Stimulated activated naive CD8-positive, alpha-beta T cell treated with anti-CD3 and anti-CD28 coated beads, Interleukin-15, amount 100 ng/mL, for 72 hours (primary cell): ENCODE measurements at places on chromosomes 7 and 10.

DNA sequence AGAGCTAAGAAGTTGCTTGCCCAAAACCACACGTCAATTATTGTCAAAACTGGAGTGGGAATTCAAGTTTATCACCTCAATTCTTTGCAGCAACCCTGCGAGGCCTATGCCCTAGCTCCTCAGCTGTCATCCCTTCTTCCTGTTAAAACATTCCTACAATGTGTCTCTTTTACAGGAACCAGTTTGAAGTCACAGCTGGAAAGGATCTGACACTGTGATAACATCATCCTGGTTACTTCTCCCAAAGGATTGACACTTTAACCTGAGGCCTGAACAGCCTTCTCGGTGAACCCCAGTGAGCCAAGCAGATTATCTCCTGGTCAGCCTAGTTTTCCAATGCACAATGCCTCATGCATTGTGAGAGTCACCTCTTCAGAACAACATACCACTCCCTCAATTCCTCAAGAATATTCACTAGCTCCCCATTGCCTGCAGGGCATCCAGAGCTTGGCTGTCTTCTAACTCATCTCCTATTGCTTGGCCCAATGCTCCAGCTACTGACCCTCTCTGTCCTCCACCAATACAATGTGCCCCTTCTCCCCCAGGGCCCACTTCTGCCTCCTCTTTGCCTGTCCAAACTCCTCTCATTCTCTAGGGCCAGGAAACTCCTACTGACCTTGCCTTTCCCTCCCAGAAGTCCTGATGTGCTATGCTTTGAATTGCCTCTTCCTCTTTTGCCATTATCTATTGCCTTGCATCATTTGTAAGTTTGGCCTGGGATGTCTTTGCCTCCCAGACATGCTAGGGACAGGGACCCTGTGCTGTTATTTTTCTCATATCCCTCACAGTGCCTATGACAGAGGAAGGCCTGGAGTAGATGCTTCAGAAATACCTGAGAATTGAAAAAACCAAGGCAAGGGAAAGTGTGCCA lies 10.4 kb upstream of the DLG5 start:
- DNase-seq: no peak

- no peak for DNase-seq
These were observed 98.8 kb downstream of the SDK1 start for GRCh38 chr7:3399858-3400257.

DNA sequence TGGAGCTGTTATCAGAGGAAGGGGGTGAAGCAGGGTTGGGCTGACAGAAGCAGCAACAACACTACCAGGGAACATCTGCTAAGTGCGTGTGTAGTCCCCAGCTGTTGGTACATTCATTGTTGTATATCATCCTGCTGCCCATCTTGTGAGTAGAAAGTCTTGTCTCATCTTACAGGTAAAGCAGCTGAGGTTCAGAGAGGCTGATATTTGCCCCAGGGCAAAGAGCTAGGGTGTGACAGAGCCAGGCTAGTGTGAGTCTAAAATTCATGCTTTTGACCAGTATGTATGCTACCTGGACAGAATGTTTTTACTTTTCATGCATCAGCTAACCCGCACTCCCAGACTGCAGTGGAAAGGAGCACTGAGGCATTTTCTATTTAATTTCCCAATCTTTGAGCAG lies 221.6 kb downstream of the STK31 start:
- no peak for DNase-seq

DNA sequence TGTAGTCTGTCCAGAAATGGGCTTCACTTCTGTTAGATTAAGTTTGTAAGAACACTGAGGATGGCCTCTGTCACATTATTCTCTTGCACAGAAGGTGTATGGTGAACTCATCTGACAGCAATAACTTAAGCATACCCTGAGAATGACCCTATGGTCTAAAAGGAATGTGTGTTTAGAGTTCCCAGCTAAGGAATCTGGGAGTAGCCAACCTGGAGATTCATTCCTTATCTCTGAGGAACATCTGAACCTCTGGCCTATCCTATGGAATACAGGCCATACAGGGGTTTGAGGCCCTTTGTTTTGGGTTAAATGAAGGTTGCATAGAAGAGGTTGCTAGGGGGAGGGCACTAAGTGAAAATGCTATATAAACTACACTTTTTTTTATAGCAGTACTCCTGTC lies 41.4 kb downstream of the LAMB4 start:
- DNase-seq: no peak

GRCh38 chr7:52652621-52653020 lies 382.8 kb upstream of the POM121L12 start:
- no peak for DNase-seq

GRCh38 chr7:49001610-49002033 lies 77.3 kb downstream of the CDC14C start:
- DNase-seq: peak; percentile 23

DNA sequence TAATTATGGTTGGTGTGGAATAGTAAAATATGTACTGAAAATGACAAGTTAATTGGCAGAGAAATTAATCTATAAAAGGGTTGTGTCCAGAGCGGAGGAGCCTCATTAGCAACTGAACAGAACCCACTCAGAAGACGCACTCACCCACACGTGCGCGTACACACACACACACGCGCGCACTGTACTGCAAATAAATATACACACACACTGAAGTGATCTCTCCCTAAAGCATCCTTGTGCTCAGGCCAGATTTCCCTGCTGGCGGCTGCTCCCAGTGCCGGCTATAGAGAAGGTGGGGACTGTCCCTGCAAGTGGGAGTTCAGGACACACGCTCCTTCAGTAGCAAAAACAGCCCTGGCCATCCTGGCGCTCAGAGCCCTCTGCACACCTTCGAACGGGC lies 85.2 kb downstream of the CHST15 start:
- no peak for DNase-seq

DNA sequence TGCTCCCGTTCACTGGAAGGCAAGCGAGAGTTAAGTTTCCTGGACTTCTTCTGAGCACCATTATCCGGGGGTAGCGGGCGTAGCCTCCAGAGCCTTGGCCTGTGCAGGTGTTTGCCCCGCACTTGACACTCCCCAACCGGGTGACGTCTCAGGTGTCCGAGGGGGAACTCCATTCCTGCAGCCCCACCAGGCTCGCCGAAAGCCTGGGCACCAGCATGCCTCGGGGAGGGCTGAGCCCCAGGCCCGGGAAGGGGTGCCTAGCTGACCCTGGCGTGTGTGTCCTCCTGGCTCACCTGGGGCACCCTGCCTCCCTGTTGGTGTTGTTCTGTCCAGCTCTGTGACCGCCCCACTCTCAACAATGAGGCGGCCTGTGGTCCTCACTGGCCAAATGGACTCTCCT lies 109.4 kb upstream of the GPR26 start:
- DNase-seq: no peak

- no peak for DNase-seq
These were observed 22.9 kb downstream of the STRIP2 start for GRCh38 chr7:129457101-129457500.

GRCh38 chr7:131721660-131722059 lies 165.2 kb upstream of the PODXL start:
- no peak for DNase-seq

- DNase-seq: no peak
These were observed 209.6 kb downstream of the KIAA1217 start for GRCh38 chr10:24418532-24418931.

GRCh38 chr7:154427533-154427932 lies 375.3 kb downstream of the DPP6 start:
- DNase-seq: no peak

DNA sequence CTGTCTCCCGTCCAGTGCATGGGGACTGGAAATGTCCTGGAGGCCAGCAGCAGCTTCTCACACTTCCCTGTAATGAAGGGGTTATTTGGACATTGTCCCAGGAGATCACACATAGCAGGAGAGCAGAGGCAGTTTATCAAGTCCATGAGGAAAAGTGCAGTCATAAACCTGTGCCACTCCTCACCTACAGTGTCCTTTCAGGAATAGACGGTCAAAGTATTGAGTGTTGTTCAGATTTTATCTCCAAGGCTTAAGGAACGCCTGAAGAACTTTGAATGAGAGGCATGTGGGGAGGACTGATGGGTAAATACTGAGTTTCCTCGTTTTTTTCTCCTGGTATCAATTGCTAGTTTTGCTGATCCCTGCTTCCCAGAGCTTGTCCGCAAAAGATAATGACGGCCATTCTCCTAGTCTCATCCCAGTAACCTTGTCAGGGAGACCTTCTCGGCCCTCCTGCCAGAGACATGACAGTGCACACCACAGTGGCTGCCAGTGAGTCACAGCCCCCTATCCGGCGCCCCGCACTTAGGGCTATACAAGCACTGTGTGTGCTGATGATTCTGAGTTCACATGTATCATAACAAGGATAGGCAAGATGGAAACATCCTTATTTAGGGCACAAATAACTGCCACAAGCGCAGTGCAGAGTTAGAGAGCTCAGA lies 495.5 kb upstream of the MGMT start:
- DNase-seq: no peak

GRCh38 chr7:17640730-17641377 lies 299.4 kb downstream of the SNX13 start:
- DNase-seq: no peak

- DNase-seq: no peak
These were observed 675.5 kb downstream of the PARD3 start for GRCh38 chr10:34139559-34139958.

- DNase-seq: no peak
These were observed 79.0 kb upstream of the SP8 start for GRCh38 chr7:20865684-20866083.

GRCh38 chr10:3270577-3271316 lies 98.2 kb upstream of the PITRM1 start:
- no peak for DNase-seq

DNA sequence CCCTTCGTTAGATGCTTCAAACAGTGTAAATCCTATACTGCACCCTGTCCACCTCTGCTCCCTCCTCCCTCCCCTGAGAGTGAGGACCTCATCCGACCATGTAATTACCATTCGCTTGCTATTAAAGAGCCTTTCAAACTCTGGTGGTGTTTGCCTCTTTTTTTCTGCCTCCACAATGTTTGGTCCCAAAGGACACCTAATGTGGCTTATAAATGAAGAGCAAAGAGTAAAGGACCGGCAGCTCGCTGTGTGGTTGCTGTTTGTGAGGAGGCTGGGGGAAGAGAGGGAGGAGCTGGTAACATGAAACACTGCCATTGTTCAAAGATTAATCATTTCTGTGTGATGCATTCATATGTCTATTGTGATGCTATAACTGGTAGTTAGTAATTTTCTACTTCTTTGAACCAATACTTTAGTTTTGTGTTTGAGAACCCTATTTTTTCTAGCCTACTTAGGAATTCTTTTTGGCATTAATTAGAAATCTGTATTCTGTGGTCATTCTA lies 27.9 kb downstream of the MTURN start:
- no peak for DNase-seq

DNA sequence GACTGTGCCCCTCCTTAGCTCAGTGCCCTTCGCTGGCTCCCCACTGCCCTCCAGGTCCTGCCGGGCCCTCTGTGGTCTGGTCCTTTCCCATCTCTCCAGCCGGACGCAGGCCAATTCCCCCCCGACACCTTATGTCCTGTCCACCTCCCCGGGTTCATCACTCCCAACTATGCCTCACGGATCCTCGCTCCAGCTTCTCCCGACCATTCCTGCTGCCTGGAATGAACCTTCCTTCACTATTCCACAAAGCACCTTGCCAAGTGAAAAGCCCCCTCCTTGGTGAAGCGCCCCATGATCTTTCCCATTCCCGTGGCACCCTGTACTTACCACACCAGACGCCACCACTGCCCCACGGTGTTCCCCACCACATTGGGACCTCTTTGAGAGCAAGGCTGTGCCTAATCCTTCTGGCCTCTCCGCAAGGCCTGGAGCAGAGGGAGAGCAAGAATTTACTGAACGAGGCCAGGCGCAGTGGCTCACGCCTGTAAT lies 47.2 kb downstream of the TMEM270 start:
- DNase-seq: no peak

DNA sequence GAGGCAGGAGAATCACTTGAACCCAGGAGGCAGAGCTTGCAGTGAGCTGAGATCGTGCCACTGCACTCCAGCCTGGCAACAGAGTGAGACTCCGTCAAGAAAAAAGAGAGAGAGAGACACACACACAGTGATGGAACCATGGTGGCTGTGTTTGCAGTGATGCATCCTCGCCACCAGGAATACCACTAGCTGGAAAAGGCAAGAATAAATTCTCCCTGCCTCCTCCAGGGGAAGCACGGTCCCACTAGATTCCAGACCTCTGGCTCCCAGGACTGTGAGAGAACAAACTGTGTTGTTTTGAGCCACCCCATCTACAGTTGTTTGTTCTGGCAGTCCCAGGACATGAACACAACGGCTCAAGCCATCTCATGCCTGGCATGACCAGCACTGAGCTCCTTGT lies 320.3 kb upstream of the FOXK1 start:
- DNase-seq: no peak

DNA sequence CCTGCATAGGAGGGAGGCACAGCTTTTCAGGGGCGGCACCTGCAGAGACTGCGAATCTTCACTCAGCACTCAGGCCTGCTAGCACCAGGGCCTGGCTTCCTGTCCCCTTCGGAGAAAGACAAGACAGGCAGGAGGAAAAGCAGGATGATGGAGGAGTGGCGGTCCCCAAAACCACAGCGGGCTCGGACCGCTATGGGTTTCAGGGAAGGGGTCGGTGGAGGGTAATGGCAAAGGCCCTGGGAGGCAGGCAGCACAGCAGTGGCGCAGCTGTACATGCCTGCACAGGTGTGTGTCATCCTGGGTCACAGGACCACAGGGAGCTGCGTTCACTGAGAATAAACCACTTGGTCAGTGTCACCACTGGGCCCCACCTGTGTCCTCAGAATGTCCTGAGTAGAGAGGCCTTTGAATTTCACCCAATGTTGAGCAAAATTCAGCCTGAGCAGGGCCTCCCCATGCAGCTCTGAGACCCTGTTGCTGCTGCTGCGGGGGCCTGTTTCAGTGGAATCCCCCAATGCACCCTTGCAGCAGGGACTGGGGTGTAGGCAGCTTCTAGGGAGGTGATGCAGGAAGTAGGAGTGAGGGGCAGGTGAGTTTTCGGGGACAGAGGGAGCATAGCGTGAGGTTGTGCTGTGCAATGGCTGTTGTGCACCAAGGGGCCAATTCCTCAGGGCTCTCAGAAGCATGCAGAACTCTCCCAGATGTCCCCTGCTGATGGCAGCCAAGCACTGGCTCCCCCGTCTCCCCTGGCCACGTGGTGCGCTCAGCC lies 90.6 kb upstream of the PPP2R2D start:
- DNase-seq: no peak

GRCh38 chr10:29596826-29597225 lies 37.9 kb downstream of the SVIL start:
- DNase-seq: no peak

- no peak for DNase-seq
These were observed 35.4 kb downstream of the LRRC4 start for GRCh38 chr7:127995881-127996215.

- no peak for DNase-seq
These were observed 28.1 kb upstream of the ELN start for GRCh38 chr7:73999664-74000435.
